ENCODE measurements at places on chromosomes 3 and 15. TPM values are rescaled to one million over a fixed set of nuclear protein-coding genes. Genes with fewer than 3 reads are reported as not detected.

GRCh38 chr3:12838179-12838965 lies 3.0 kb downstream of the RPL32 start:
- no peak for DNase-seq

DNA sequence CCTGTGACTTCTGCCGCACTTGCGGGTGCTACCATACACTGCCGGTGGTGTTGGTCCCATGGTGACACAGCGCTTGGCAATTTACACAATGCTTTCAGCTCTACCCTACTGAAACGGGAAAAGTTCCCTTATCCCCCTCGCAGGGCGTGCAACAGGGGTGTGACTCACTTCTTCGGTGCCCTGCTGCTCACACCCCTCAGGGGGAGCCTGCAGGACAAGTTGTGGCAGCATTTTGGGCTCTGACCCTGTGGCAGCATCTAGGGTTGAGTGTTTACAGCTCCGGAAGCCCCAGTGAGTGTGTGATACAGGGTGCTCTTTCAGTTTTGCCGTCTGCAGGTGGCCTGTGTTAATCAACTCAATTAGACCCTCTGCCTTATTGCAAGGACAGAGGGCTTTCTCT lies 324.7 kb upstream of the RGMA start:
- DNase-seq, result no peak

DNA sequence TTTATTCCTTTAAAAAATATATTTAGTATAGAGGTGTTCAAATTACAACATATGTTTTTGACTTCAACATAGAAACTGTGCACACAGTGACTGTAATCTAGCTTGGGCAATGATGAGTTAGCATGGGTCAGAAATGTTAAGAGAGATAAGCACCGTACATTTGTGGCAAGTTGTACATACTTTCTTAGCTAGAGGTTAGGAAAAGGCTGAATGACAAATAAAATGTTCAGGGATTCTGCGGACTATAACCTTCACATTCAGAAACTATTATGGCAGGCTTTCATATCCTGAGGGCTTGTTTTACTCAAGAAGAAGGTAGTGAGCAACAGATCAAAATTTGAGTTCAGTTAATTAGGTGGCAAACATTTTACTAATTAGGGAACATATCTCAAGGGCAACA lies 379.7 kb upstream of the EPHA6 start:
- DNase-seq, result no peak

- no peak for DNase-seq
Observed at GRCh38 chr3:109278141-109278540, 38.2 kb downstream of the DPPA2 start.

GRCh38 chr3:134064081-134064480 lies 34.4 kb upstream of the SLCO2A1 start:
- DNase-seq, result no peak

DNA sequence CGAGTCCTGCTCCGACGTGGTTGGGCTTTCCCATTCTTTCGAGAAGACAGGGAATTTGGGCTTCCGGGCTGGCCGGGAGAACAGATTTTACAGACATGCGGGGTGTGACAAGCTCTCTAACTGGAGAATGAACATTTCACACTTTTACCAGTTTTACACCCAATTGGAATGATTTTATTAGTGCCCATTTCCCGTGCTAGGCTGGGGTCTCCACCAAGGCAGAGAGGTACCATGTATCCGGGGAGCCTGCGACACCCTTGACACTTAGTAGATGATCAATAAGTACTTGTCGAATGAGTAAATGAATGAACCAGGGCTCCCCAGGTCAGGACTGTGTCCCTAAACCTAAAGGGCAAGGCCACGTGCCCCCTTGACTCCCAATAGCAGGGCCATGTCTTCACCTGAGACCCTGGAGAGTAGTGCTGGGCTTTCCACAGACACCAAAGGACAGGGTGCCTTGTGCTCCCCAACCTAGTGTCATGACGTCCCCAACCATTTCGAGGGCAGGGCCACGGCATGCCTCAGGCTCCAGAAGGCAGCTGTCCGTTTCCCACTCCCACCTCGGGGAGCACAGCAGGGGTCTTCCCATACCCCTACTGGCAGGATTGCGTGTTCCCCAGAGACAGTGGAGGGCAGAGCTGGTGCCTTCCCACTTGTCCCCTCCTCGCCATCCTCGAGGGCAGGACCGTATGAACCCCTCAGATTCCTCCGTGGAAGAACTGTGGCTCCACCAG lies 679 bp upstream of the MYD88 start:
- DNase-seq, result peak; percentile 4

- no peak for DNase-seq
Observed at GRCh38 chr15:57861034-57861638, 154.6 kb downstream of the POLR2M start.

The GJD2 gene
- total RNA-seq, result not detected

GRCh38 chr3:7618606-7619005 lies 757.7 kb downstream of the GRM7 start:
- DNase-seq, result no peak

The SOX2 gene
- total RNA-seq, result 0.26 TPM

The PARP3 gene
- 16.3 TPM for total RNA-seq

The PAQR5 gene
- total RNA-seq, result 0.06 TPM

GRCh38 chr15:49225572-49226281 lies 55.7 kb downstream of the GALK2 start:
- DNase-seq, result no peak

The SUSD5 gene
- total RNA-seq, result not detected

The TMEM42 gene
- 19.7 TPM for total RNA-seq

DNA sequence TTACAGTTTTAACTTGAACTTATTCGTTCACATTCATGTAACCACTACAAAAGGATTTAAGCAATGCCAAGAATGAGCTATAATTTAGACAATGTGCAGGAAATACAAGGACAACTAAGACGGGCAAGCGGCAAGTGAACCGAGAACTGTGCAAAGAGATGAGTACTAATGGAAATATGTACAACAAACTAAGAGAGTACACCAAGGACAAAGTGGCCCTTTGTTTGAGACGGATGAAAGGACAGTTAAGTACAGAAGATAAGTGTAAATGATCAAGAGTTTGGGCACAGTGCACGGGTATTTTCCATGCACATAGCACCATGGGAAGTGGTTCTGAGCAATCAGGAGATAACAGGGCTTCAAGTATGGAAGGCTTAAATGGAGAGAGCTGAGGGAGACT lies 281.7 kb downstream of the ROBO2 start:
- no peak for DNase-seq

GRCh38 chr3:189703865-189704264 lies 72.7 kb downstream of the TP63 start:
- no peak for DNase-seq

DNA sequence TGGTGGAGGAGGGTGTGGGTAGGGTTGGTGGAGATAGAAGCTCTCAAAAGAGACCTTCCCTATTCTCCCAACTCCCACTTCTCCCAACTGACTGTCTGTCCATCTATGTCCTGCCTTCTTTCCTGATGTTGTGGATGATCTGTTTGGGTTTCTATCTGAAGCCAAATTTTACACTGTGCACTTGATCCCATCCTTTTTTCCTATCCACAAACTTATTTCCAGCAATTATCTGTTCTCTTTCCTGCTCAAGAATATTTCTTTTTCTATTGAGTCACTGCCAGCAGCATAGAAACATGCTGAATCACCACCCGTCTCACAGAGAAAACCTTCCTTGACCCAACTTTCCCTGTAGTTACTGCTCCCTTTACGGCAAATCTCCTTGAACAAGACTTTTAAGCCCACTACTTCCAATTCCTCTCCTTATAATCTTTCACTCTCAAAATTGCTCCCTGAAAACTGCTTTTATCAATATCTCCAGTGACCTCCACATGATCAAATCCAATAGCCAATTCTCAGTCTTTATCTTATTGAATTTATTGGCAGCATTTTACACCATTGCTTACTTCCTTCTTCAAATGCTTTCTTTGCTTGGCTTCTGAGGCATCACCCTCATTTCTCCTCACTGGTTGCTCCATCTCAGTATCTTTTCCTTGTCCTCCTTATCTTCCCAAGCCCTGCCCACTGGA lies 141.2 kb upstream of the SLC7A14 start:
- no peak for DNase-seq

The TMEM158 gene
- total RNA-seq, result 0.20 TPM

The FEZF2 gene
- total RNA-seq, result not detected

The SLC22A13 gene
- 0.35 TPM for total RNA-seq

The TJP1 gene
- total RNA-seq, result 0.41 TPM

The DUT gene
- total RNA-seq, result 70.8 TPM

The CCDC191 gene
- 7.3 TPM for total RNA-seq

DNA sequence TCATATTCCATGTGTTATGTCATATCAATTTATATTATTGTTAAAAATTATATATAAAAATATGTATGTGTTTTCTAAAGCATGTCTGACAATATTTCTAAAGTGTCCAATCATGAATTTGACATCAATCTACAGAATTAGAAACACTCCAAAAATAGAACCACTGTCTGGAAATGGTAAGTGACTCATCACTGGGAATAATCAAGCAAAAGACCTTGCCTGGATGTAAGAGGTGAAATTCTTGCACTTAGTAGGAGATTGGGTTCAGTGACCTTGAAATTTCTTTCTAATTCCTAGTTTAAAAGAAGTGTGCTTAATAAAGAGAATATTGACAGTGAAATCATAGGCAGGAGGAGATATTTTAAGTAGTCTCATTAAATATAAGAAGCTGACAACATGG lies 188.8 kb downstream of the ZNF385D start:
- no peak for DNase-seq

The ITGA11 gene
- 0.18 TPM for total RNA-seq

GRCh38 chr15:46523701-46524100 lies 888.9 kb downstream of the SQOR start:
- DNase-seq, result no peak

DNA sequence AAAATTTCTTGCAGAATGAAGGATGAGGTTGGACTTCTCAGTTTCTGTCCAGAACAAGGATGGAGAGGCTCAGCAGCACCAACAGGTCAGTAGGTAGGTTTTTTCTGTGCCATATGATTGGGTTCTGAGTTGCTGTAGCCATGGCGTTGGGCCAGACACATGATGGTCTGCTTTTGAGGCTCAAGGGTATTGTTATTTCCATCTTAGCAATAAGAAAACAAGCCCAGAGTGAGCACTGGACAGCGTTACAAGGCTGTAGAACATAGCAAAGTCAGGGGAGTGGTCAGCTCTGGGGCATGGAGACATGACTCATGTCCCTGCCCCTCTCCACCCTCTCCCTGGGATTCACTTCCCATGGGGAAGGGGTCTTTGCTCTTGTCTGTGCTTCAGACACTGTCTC lies 137.6 kb upstream of the TOPAZ1 start:
- DNase-seq, result no peak

GRCh38 chr15:66707310-66708082 lies 5.5 kb downstream of the SMAD6 start:
- DNase-seq, result no peak

GRCh38 chr15:31523655-31524049 lies 197.0 kb downstream of the KLF13 start:
- no peak for DNase-seq

DNA sequence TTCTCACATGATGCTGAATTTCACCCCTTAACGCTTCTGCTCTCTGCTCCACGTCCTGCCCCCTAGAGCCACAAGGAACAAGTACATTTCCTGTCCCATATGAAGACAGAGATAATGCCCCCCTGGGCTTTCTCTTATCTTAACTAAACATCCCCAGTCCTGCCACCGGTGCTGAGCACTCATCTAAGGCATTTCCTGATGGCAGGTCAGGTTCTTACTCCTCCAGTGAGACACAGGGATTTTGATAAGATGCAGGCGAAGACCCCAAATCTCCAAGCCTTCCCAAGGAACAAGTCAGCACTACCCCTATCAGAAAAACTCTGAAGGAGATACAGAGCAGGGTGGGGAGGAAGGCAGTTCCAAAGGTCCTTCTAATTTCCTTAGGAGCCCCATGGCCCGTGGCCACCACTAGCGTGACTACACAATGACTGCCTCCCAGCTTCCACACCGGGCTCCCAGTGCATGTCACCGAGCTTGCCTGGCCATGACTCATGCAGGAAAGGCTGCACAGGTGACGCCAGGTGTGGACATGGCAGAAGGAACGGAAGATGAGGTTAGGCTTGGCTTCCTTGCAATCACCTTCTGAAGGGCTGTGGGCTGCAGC lies 152.9 kb downstream of the XXYLT1 start:
- DNase-seq, result no peak

DNA sequence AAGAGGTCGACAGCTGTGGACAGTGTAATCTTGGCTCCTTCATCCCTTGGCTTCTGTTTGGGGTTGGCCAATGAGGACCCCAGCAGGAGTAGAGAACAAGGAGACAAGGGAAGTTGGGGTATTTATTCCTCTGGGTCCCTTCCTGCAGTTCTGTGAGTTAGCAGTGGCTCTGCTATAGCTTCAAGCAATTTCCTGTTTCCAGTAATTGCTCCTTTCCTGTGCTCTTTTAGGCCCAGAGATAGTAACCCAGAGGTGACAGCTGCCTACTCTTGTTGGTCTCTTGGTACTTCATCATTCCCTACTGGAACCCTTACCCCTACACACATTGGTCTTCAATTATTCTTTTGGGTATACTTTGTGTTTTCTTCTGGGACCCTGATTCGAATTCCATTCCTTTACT lies 92.9 kb downstream of the NR1D2 start:
- no peak for DNase-seq

DNA sequence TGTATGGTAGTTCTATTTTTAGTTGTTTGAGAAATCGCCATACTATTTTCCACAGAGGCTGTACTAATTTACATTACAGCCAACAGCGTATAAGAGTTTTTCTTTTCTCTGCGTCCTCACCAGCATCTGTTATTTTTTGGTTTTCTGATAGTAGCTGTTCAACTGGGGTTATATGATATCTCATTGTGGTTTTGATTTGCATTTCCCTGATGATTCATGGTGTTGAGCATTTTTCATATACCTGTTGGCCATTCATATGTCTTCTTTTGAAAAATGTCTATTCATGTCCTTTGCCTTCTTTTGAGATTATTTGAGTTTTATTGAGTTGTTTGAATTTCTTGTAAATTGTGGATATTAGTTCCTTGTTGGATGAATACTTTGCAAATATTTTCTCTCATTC lies 114.6 kb downstream of the LRRK1 start:
- no peak for DNase-seq

- no peak for DNase-seq
Observed at GRCh38 chr3:167109746-167110145, 270.4 kb downstream of the ZBBX start.

The SNAP23 gene
- total RNA-seq, result 58.2 TPM

Measured in T-cell (primary cell).